ENCODE measurements at places on chromosomes 6 and 20. TPM values are rescaled to one million over a fixed set of nuclear protein-coding genes. Genes with fewer than 3 reads are reported as not detected.

- no peaks in the 10 kb centered on the region for H3K27me3 ChIP-seq
- peaks cover 21% of the 10 kb centered on the region for H3K4me1 ChIP-seq
- peaks cover 6% of the 10 kb centered on the region for H3K36me3 ChIP-seq
- H3K27ac ChIP-seq, result peak overlapping the region; percentile 70
- no peak overlapping the region for H3K4me3 ChIP-seq
- no peak for DNase-seq
Measured at GRCh38 chr20:35542990-35543389, 1.1 kb downstream of the ERGIC3 start.

GRCh38 chr6:145087034-145087433 is 648.3 kb downstream of the EPM2A start:
- H3K27me3 ChIP-seq, result no peaks in the 10 kb centered on the region
- H3K27ac ChIP-seq, result no peak overlapping the region
- H3K36me3 ChIP-seq, result no peaks in the 10 kb centered on the region

- H3K27me3 ChIP-seq, result no peaks in the 10 kb centered on the region
- no peak for DNase-seq
- no peak overlapping the region for H3K4me3 ChIP-seq
- peaks cover 3% of the 10 kb centered on the region for H3K36me3 ChIP-seq
- H3K27ac ChIP-seq, result no peak overlapping the region
- H3K4me1 ChIP-seq, result no peaks in the 10 kb centered on the region
Measured at GRCh38 chr6:157089258-157089657, 234.1 kb downstream of the TMEM242 start.

DNA sequence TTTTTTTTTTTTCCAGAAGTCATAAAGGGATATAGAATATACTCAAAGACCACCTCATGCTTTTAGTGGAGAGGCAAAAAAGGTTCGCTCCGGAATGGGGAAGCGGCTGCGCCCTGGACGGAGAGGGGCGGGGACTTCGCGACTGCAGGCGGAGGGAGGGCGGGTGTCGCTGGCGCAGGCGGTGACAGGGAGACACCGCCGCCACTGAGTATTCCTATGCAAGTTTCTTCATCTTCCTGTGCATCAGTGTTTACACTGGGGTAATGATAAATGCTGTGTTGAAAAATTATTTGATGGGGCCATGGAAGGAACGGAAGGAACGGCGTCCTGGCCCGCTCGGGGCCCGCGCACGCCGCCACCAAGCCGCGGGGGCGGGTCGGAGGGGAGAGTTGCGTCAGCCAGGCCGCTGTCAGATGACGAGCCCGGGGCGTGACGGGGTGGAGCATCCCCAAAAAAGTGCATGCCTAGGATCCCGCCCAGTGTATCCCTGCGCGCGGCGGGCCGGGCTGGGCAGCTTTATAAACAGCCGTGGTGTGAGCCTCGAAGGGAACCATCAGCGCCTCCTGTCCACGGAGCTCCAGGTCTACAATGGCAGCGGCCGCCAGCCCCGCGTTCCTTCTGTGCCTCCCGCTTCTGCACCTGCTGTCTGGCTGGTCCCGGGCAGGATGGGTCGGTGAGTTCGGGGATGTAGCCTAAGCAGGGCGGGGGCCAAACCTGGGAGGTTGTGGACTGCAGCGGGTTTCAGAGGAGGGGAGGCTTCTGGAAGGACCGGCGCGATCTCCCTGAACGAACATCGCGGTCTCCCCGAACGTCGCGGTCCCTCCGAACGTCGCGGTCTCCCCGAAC is at the start of gene ULBP1:
TSS of gene ULBP1 (plus strand) at position 482 of the 846 bp plus-strand sequence. CDS start at position 589, 107 bp downstream.
- H3K27me3 ChIP-seq, result peaks cover 55% of the 10 kb centered on the region
- H3K4me3 ChIP-seq, result peak within 1 kb of the TSS; percentile 69
- peak; percentile 72 for DNase-seq
- peak within 1 kb of the TSS; percentile 45 for H3K27ac ChIP-seq
- peaks cover 27% of the 10 kb centered on the region for H3K4me1 ChIP-seq

GRCh38 chr6:2232445-2232844 is 13.0 kb downstream of the GMDS start:
- H3K4me3 ChIP-seq, result no peak overlapping the region
- no peak for DNase-seq
- H3K36me3 ChIP-seq, result no peaks in the 10 kb centered on the region
- H3K27ac ChIP-seq, result no peak overlapping the region

GRCh38 chr20:32449057-32449889 is 91.1 kb downstream of the ASXL1 start:
- peaks cover 35% of the 10 kb centered on the region for H3K36me3 ChIP-seq
- H3K4me3 ChIP-seq, result no peak overlapping the region

- H3K4me3 ChIP-seq, result no peak overlapping the region
- H3K36me3 ChIP-seq, result no peaks in the 10 kb centered on the region
- H3K4me1 ChIP-seq, result no peaks in the 10 kb centered on the region
- DNase-seq, result no peak
- no peaks in the 10 kb centered on the region for H3K27me3 ChIP-seq
- H3K27ac ChIP-seq, result no peak overlapping the region
Measured at GRCh38 chr20:11108102-11108810, 434.5 kb upstream of the JAG1 start.

DNA sequence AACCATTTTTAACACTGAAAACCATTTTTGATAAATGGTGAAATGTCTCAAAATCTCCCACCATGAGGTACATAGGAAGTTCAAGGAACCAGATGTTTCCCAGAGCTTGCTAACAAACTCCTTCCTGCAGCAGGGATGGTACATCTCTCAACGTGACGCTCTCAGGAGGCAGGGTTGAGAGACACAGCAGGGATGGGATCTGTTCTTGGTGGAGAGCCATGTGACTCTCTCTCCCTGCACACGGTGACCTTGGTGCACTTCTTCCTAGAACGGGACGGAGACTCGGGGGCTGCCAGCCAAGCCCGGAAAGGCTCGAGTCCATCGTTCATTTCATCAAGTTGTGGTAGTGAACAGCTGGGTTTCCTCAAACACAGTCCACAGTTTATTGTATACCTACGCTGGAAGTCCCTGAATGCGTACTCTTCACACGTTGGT is 94.2 kb downstream of the FAM50B start:
- H3K36me3 ChIP-seq, result no peaks in the 10 kb centered on the region
- H3K27ac ChIP-seq, result no peak overlapping the region
- DNase-seq, result no peak

DNA sequence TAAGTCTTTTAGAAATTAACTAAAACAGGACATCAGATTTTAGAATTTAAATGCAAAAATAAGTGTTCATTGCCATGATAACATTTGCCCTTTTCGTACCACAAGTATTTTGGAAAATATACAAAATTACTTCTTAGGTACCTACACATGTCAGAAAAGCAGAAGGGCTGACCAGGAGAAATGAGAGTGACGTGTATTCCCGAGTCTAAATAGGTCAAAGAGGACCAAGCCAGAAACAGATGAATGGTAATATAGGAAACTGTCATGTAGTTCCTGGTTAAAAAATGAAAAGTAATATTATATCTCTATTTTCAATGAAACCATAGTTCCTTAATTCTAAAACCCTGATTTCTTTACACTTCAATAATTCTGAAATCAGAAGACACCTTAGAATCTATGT is 126.2 kb downstream of the IPCEF1 start:
- H3K4me3 ChIP-seq, result peak overlapping the region; percentile 19
- H3K27me3 ChIP-seq, result no peaks in the 10 kb centered on the region
- H3K36me3 ChIP-seq, result no peaks in the 10 kb centered on the region
- H3K4me1 ChIP-seq, result peaks cover 75% of the 10 kb centered on the region
- H3K27ac ChIP-seq, result peak overlapping the region; percentile 15

GRCh38 chr6:169776379-169776778 is 25.0 kb downstream of the ERMARD start:
- DNase-seq, result no peak
- no peak overlapping the region for H3K27ac ChIP-seq
- peaks cover 9% of the 10 kb centered on the region for H3K36me3 ChIP-seq
- no peaks in the 10 kb centered on the region for H3K4me1 ChIP-seq
- H3K27me3 ChIP-seq, result no peaks in the 10 kb centered on the region

DNA sequence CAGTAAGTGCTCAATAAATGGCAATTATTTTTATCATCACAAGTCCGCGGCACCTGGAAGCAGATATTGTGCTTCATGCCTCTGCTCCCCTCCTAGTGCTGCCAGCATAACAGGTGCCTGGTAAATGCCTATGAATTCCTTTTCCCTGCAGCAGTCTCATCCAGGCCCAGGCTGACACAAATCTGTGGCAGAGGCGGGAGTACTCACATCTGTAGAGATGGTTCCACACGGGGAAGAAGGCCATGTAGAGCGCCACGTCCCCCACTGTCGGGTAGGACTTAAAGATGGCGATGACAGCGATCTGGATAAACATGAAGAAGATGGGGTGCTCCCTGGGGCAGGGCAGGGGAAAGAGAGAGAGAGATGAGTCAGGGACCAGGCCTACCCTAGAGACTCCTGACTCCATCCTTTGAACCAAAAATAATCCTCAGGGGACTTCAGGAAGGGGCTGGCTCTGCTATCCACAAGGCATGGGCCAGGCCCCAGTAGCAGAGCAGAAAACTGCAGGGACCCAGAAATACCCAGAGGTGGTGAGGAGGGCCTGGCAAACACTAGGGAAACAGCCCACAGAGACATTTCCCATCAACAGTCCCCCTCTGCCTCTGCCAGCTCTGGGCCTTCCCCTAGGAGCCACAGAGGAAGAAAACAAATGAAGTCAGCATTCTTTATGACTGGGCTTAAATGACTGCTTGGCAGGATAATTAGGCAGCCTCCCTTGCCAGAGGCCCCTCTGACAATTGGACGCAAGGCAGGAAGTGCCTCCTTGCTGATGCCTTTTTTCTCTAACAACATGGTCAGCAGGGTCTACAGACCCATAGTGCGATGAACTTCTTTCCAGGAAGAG is 23.0 kb downstream of the MAP1LC3A start:
- H3K36me3 ChIP-seq, result peaks cover 11% of the 10 kb centered on the region
- H3K27me3 ChIP-seq, result no peaks in the 10 kb centered on the region
- H3K4me1 ChIP-seq, result peaks cover 10% of the 10 kb centered on the region
- no peak for DNase-seq
- no peak overlapping the region for H3K4me3 ChIP-seq

DNA sequence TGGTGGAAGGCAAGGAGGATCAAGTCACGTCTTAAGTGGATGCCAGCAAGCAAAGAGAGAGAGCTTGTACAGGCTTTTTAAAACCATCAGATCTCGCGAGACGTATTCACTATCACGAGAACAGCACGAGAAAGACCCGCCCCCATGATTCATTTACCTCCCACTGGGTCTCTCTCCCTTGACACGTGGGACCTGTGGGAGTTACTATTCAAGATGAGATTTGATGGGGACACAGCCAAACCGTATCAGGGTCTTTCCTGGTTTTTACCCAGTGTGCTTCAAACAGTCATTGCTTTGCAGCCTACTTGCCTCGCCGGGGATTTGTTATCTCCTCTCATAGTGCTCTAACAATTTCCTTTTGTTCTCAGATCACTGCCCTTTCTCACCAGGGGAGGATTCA is 108.2 kb downstream of the UST start:
- no peaks in the 10 kb centered on the region for H3K27me3 ChIP-seq
- H3K36me3 ChIP-seq, result no peaks in the 10 kb centered on the region
- H3K27ac ChIP-seq, result no peak overlapping the region
- H3K4me3 ChIP-seq, result no peak overlapping the region
- H3K4me1 ChIP-seq, result no peaks in the 10 kb centered on the region

- no peaks in the 10 kb centered on the region for H3K36me3 ChIP-seq
- DNase-seq, result no peak
- H3K27me3 ChIP-seq, result peaks cover 6% of the 10 kb centered on the region
- H3K27ac ChIP-seq, result no peak overlapping the region
Measured at GRCh38 chr6:28567506-28567905, 41.8 kb downstream of the GPX5 start.

- H3K4me3 ChIP-seq, result no peak overlapping the region
- no peak for DNase-seq
- H3K27me3 ChIP-seq, result no peaks in the 10 kb centered on the region
- H3K4me1 ChIP-seq, result no peaks in the 10 kb centered on the region
- H3K27ac ChIP-seq, result no peak overlapping the region
Measured at GRCh38 chr20:57947421-57948179, 237.8 kb upstream of the PMEPA1 start.

DNA sequence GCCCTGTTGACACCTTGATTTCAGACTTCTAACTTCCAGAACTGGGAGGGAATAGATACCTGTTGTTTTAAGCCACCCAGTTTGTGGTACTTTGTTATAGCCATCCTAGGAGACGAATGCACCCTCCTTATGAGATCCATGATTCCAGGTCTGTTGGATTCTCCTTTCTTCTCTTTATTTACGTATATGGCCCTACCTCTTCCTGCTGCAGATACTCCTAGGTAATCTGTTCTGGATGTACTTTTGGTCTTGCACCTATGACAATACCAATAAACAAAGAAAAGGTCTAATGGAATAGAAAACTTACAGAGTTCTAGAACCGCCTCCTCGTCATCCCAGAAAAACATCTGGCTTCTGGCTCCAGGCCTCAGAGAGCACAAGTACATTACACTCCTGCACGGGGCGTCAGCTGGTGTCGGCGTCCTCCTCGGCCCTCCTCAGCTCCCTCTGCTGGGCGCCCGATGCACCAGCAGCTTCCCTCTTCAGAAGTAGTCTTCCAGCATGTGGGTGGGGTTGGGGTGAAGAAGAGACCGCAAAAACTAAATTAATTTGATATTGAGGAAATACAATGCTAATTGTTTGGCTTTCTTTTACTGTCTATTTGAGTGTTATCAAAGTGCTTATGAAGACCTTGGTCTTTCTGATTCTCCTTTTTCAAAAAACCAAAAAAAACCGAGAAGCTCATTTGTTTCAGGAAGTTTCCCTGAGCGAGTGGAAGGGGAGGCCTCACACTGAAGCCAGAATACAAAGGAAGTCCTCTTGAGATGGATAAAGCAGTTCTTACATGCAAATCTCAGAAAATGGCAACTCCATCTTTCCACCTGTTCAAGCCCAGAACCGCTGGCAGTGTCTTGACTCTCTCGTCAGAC is 9.7 kb upstream of the ATXN1 start:
- no peaks in the 10 kb centered on the region for H3K27me3 ChIP-seq
- no peak overlapping the region for H3K4me3 ChIP-seq
- H3K27ac ChIP-seq, result no peak overlapping the region

DNA sequence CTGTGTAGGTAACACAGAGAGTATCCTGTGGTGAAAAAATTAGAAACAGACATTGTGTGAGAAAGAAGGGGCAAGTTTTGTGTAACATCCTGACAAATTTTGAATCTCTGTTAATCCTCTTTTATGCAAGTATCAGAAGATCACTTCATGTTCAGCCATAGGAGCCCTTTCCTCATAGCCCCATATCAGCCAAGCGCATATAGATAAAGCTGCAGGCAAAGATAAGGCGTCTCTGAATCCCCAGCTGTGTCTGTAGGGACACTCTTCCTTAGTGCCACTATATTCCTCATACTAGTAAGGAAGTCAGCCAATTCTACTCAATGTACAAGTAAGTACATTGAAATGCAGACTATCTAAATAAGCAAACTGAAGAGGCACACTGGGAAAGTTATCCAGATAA is 22.3 kb downstream of the HTR1E start:
- H3K27ac ChIP-seq, result no peak overlapping the region
- H3K4me1 ChIP-seq, result no peaks in the 10 kb centered on the region
- H3K4me3 ChIP-seq, result no peak overlapping the region

The FOXF2 gene
- not detected for polyA plus RNA-seq

The BFSP1 gene
- 1.8 TPM for polyA plus RNA-seq

The BPIFB4 gene
- not detected for polyA plus RNA-seq

The MOCS1 gene
- 0.53 TPM for polyA plus RNA-seq

The TCF21 gene
- not detected for polyA plus RNA-seq

Measured in CD8-positive, alpha-beta memory T cell (primary cell).